Fibroblast of skin of back (primary cell): ENCODE measurements at places on chromosomes 7 and 10.

DNA sequence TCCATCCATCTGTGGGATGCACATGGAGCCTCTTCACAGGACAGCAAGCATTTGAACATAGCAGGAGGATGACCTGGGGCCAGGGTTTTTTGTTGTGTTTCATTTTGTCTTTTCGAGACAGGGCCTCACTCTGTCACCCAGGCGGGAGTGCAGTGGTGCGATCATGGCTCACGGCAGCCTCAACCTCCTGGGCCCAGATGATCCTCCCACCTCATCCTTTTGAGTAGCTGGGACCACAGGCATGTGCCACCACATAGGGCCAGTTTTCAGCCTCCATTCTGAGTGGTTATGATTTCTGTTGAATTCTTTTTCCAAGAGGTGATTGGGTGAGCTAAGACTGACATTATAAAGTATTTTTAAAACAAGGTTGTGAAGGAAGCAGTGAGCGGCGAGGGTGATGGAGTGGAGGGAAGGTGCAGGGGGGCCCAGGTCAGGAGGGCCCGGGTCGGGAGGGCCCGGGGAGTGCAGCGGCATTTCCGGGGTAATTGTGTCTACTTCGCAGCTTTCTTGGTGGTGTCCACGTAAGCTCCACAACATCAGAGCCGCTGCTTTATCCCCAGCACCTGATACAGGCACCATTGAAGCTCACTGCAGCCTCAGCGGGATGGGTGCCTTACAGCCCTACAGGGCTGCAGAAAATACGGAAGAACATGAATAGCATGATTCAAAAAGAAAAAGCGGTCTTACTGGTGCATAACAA, 12.0 kb upstream of the LARP4B start:
- no peak for DNase-seq

DNA sequence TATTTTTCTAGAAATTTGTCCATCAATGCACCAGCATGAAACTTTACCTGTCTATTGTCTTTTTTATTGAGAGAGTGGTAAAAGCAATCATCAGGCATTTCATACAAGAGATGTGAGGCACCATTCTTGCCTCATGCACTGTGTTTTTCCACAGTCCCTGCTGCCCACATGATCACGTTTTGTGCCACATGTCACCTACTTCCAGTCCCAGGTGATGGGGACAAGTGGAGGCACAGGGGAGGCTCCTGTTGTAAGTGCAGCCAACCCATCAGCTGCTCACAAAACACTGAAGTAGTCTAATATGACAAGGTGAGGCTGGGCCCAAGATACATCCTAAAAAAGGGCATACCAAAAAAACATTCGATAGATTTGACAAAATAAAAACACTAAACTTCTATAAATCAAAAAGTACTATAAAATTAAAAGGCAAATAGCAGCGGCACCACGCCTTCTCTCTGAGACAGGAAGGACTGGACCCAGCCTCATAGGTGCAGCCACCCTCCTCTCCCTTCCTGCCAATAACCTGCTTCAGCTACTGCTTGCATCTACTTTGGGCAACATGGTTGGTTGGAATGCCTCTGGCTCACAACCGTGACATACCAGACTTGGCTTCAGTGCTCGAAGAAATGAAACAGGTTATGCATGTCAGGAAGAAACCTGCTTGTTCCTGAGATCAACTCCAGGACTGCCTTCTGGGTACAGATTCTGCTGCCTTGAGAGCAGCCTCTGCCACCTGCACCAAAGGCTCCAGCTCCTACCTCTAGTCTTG, 2.3 kb downstream of the ZC3HAV1L start:
- no peak for DNase-seq

GRCh38 chr10:50523357-50523756, 100.4 kb downstream of the SGMS1 start:
- DNase-seq, result no peak

DNA sequence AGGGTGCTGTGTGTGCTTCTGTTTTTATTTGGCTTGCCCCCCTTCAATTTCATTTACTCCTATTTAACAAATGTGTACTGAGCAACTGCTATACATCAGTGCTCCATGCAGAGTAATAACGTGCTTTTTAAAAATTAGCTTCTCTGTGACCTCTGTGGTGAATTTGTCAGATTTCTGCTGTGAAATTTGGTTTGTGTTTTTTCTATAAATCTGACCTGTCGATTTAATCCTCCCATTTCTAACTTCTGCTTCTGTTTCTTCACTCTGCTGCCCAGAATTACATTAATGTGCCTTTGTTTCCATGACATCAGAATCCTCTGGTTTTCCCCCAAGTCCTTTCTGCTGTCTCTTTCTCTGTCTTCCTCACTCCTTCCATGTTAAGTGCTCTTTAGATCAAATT, 123.8 kb upstream of the CACNA2D1 start:
- no peak for DNase-seq
